ENCODE measurements at places on chromosomes 11 and 22. TPM values are rescaled to one million over a fixed set of nuclear protein-coding genes. Genes with fewer than 3 reads are reported as not detected.

- DNase-seq, result no peak
Measured at GRCh38 chr11:70296681-70297080, 26.2 kb downstream of the PPFIA1 start.

- DNase-seq, result no peak
Measured at GRCh38 chr11:63907808-63908530, 9.0 kb downstream of the RCOR2 start.

DNA sequence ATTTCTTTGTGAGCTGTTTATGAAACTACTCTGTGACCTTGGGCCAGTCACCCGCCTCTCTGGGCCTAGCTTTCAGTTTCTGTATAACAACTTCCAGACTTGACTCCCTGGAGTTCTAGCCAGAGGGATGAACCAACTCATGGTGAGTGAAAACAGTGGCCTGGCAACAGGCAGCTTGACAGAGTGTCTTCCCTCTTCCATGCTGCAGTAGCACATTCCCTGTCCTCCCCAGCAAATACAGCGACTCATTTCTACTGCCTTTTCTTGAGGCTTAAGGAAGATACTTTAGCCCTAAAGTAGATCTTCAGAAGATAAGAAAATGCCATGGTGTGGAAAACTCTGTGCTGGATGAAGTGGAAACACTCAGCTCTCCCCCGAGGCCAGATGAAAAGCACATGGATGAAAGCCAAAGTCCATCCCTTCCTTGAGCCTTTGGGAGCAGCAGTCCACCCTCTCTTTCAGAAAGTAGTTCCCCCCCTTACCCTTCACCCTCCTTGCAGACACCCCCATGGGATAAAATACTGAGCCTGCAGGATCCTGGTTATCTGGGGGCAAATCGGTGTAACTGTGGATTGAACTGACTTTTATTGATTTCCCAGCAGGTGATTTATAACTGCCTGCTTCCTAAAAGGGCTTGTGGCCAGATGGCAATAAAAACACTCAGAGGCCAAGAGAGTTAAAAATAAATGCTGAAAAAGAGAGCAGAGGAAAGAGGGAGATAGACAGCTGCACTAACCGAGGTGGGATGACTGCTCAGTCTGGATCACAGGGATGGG is 24.1 kb downstream of the IRAG1 start:
- no peak for DNase-seq

GRCh38 chr11:8315463-8315862 is 51.8 kb upstream of the LMO1 start:
- no peak for DNase-seq

DNA sequence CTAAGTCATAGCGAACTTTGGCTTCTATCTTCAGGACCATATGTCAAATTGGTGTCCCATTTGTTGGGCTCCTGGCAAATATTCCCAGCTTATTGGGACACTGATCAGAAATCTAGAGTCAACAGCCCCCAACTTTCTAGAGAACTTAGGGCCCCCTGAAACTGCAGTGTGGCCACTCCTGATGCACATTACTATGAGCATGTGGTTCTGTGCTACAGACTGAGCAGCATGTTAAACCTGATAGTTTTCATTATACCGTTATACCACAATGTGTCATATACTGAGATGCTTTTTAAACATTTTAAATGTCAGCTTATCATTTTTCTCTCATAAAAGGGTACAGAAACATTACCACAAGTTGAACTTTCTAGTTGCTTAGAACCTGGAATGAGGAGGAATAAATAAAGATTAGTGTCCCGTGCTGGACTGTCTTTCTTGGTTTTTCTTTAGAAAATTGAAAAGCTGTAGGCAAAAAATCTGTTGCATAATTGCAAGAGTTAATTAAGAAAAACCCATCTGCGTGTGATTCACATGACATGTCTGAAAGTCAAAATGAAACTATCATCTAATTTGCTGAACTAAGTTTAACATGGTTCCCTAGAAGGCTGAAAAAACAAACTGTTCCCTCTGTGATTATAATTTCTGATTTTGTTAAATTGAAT is 16.4 kb upstream of the CTSC start:
- no peak for DNase-seq

GRCh38 chr11:22832315-22833015 is 2.9 kb upstream of the SVIP start:
- no peak for DNase-seq

- DNase-seq, result no peak
Measured at GRCh38 chr11:29024386-29024785, 916.2 kb downstream of the METTL15 start.

DNA sequence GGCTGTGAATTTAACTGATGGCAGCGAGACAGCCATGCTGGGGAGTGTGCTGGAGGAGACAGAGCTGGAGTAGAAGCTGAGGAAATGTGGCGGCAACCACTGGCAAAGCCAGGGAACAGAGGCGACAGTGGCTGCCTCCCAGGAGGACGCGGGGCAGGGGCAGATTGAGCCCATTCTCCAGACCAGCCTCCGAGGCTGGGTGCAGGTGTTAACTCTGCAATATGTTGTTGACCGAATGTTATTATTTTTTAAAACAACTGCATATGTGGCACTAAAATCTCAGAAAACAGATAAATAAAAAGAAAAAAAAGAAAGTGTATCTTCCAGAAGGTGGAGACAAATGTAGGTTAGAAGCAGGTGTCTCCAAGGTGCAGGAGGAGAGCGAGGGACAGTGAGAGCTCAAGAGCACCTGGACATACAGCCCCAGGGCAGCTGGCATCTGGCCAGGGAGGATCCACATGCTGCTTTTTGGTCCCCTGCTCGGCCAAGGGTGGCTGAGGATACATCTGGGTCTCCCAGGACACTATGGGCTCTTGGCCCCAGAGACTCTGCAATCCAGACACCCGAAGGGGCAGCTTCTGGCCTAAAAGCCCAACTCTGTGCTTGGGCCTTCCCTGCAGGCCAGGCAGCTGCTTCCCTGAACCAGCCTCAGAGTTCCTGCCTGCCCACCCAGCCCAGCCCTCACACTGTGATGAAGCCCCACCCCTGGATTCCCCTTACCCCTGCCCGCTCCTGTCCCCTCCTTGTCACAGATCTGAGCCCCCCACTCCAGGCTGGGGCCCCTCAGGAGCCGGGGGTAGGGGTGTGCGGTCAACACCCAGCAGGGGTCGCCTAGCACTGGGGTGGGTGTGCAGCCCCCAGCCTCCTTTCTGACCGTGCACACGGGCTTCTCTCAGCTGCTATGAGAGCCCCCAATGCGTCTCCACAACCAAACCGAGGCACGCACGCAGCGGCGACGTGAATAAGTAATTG is 12.9 kb downstream of the RTN4R start:
- no peak for DNase-seq

DNA sequence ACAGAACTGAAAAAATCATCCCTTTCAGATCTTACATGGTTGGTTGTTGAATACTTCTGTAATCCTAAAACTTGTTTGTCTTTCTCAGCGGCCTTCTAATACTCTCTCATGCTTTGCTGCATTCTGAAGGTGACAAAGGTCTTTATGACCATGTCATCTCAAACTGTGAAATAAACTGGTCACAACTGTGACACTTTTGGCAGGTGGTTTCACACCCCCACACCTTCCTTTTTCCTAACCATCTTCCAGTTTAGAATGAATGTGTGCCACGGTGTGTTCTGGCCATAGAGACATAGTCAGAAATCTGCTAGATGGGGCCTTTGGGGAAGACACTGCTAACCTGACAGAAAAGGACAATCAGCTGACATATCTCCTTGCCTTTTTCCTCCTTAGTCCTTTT is 14.7 kb upstream of the RFPL3 start:
- DNase-seq, result no peak

DNA sequence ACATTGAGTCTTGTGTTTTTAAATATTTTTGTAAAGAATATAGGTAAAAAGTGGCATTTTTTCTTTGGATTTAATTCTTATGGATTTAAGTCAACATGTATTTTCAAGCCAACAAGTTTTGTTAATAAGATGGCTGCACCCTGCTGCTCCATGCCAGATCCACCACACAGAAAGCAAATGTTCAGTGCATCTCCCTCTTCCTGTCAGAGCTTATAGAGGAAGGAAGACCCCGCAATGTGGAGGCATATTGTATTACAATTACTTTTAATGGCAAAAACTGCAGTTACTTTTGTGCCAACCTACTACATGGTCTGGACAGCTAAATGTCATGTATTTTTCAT is 333 bp upstream of the CD3E start:
- no peak for DNase-seq

DNA sequence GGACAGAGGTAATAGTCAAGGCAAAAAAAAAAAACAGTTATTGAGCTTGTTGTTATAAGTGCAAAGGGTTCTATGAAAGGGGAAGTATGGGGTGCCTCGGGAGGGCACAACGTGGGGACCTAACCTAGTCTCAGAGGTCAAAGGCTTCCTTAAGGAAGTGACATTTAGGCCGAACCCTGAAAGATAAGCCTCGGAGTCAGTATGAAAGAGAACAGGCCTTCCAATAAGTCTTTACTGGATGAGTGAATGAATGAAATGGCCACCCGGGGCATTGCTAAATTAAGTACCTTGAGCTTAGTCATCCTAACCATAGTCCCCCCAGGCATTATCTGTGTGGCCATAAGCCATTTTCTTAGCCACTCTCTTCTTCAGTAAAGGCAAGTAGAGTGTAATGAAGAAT is 19.7 kb downstream of the FLI1 start:
- DNase-seq, result no peak

- no peak for DNase-seq
Measured at GRCh38 chr11:117887431-117888138, 11.1 kb upstream of the FXYD6 start.

GRCh38 chr11:77198440-77198849 is 70.4 kb downstream of the MYO7A start:
- DNase-seq, result peak; percentile 70

DNA sequence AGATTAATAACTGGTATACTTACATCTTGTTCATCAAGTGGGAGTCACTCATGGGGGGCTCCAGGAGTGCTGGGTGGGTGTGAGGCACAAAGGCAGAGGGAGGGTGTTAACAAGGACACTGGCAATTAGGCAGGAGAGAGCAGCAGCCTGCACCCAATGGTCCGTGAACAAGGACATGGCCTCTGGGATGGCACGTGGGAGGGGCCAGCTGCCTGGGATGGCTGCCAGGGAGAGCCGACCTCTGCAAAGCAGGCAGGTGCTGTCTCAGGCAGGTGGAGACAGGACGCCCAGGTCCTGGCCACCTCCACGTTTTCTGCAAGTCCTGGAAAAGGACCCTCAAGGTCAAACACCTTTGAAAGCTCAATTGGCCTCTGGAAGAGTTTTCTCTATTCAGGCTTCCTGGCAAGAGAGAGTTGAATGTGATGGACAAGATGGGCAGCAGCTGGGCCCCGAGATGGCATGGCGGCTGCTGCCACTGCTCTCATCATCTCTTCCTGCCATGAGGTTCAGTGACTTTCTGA is 257.1 kb downstream of the BUD13 start:
- no peak for DNase-seq

The MYOD1 gene
- total RNA-seq, result not detected

The C11orf91 gene
- total RNA-seq, result not detected

The MPZL3 gene
- 29.6 TPM for total RNA-seq

The HPX gene
- total RNA-seq, result 10.9 TPM

The SULT4A1 gene
- total RNA-seq, result not detected

The OR10A2 gene
- not detected for total RNA-seq

The PHRF1 gene
- 46.8 TPM for total RNA-seq

All from Caco-2 (cell line).